Endodermal cell (in vitro differentiated cells): ENCODE measurements at places on chromosomes 13 and 19.

GRCh38 chr13:22451327-22451741, 729.4 kb upstream of the SGCG start:
- no peak for DNase-seq

GRCh38 chr13:98360545-98360944, 183.5 kb upstream of the RNF113B start:
- DNase-seq = no peak

DNA sequence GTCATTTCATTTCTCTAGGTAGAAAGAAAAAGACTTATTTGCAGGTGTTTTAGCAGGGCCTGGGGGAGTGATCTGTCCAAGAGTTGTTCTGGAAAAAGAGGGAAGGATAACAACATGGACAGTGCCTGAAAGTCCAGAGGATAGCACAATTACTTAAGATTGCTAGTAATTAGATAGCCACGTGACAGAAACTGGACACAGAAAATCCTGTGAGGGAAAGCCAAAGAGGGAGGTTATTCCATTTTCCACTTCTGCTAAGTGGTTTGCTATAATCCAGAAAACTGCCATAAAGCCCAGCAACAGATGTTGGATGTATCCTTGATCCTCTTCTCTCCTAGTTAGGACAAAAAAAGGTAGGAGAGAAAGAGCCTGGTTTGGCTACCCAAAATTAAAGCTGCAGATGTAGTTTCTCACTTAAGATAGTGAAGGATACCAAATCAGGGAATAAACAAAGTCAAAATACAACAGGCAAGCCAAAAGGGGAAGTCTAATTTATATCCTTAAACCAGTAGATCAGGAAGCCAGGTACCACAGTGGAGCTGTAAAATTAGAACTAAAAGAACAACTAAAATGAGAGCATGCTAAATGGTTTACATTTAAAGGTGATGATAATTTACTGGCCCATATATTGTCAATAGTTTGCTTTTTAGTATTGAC, 140.2 kb downstream of the VWA8 start:
- DNase-seq = no peak

- no peak for DNase-seq
Measured at GRCh38 chr19:28235606-28236125, 977.3 kb downstream of the UQCRFS1 start.

- DNase-seq = no peak
Measured at GRCh38 chr19:18097993-18098890, 664 bp downstream of the MAST3 start.

DNA sequence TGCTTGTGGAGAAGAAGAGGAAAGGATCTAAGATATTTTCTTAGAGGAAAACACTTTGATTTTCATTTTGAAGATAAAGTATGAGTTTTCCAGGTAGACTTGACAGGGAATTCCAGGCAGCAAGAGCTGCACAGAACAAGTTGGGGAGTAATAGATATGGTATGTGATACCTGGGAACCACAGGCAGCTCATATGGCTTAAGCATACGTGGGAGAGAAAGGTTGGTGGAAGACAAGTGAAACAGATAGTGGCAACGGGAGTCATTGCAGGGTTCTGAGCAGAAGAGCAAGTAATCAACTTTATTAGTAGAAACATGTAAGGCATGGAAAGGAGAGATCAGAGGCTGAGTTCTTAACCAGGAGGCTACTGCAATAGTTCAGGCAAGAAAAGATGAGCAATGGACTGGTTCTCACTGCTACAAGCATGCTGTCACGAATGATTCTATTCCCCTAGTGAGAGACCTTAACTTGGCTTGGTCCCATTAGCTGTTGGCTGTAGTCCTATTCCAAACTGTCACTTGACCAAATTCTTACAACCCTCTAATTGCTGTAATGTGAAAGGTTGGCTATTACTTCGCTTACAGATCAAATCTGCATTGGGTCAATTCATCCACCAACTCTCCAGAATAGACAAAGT, 217.9 kb downstream of the VWA8 start:
- no peak for DNase-seq

- DNase-seq = peak; percentile 65
Measured at GRCh38 chr13:94704377-94705080, 7.8 kb downstream of the SOX21 start.

DNA sequence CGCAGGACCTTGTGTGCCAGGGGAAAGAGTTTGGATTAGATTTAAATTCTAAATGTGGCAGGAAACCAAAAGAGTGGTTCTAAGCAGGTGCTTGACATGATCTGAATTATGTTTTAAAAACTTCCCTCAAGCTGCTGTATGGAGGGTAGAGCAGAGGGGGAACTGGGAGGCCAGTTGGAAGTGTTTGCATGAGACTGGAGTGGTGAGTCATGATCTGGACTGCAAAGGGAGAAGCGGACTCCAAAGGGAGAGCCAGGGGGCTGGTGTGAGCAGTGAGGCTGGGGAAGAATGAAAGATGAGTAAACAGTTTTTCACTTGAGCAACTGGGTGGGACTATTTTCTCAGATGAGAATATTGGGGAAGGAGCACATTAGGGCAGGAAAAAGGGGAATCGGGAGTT, 206.1 kb downstream of the DNAJC15 start:
- DNase-seq = no peak
